ENCODE measurements at places on chromosomes 5 and 9. TPM values are rescaled to one million over a fixed set of nuclear protein-coding genes. Genes with fewer than 3 reads are reported as not detected.

- no peak overlapping the region for H3K27ac ChIP-seq
- peaks cover 2% of the 10 kb centered on the region for H3K27me3 ChIP-seq
- H3K4me1 ChIP-seq: no peaks in the 10 kb centered on the region
- no peaks in the 10 kb centered on the region for H3K36me3 ChIP-seq
- no peak overlapping the region for H3K4me3 ChIP-seq
Observed at GRCh38 chr5:9596171-9596780, 33.9 kb downstream of the TAS2R1 start.

DNA sequence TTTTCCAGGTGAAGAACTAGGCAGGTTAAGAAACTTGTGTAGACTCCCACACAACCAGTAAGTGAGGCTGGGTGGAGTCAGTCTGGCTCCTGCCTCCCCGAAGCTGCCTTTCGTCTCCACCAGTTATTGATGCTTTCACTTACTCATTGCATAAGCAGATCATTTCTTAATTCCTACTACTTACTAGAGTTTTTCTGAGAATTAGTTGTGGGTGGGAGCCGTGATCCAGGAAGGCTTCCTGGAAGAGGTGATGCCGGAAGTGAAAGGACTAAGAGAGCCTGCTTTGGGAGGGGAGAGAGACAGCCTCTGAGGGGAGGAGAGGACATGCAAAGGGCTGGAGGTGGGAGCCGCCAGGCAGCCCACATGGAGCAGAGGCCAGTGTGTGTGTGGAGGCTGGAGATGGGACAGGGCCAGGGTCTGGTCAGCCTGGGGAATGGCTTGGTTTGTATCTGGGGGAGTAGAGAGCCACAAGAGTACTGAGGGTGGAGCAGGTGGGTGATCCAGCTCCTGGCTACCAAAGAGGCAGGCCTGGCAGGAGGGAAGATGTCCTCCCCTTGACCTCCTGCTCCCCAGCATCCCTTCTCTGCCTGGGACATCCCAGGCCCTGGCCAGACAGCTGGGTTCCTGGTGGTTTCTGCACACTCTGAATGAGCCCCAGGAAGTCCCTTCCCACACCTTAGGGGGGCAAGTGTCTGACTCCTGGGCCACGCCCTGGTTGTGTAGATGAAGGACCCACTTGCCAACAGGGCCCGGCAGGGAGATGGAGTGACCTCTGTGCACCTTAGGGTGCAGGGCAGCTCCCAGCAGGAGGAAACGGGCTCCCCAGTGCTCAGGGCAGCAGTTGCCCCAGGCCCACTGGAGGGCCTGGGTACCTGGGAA lies 12.2 kb upstream of the CARD19 start:
- no peak overlapping the region for H3K4me3 ChIP-seq
- no peaks in the 10 kb centered on the region for H3K4me1 ChIP-seq
- no peak for DNase-seq
- H3K27ac ChIP-seq: no peak overlapping the region
- no peaks in the 10 kb centered on the region for H3K36me3 ChIP-seq
- no peaks in the 10 kb centered on the region for H3K27me3 ChIP-seq

DNA sequence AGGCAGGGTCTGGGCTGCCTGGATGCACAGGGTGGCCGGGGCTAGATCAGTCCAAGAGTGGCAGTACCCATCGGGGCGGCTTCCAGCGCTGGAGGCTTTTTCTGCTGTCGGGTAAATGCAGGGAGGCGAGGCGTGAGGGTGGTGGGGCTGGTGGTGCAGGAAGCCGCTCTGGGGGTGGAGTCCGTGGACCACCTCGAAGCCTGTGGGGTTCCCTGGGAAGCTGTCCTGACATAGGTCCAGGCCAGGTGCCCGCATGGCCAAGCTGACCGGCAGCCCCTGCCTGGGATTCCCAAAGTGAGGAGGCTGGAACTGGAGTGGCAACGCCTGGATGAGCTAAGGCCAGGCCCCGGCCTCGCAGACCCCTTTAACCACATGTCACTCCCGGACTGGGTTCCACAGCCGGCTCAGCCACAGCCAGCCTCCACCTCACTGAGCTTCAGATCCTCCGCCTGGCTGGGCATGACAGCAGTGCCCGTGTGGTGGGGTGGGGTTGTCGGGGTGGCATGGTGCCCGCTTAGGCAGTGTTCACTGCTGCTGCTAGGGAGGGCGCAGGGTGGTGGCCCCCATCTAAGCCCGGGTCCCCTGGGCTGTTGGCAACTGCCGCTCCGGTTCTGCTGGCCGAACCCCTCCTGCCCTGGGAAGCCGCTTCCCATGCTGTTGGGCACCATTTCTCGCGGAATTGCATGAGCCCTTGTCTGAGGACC lies 1.4 kb upstream of the QRFP start:
- no peaks in the 10 kb centered on the region for H3K27me3 ChIP-seq
- no peak overlapping the region for H3K27ac ChIP-seq
- no peaks in the 10 kb centered on the region for H3K4me1 ChIP-seq
- no peaks in the 10 kb centered on the region for H3K36me3 ChIP-seq

GRCh38 chr5:137148159-137148558 lies 351.0 kb downstream of the SPOCK1 start:
- H3K4me3 ChIP-seq: no peak overlapping the region
- H3K4me1 ChIP-seq: no peaks in the 10 kb centered on the region
- DNase-seq: no peak
- H3K36me3 ChIP-seq: no peaks in the 10 kb centered on the region

GRCh38 chr9:93332317-93332716 lies 119.2 kb upstream of the FAM120A start:
- DNase-seq: no peak
- H3K4me1 ChIP-seq: no peaks in the 10 kb centered on the region
- H3K27ac ChIP-seq: no peak overlapping the region
- no peak overlapping the region for H3K4me3 ChIP-seq

DNA sequence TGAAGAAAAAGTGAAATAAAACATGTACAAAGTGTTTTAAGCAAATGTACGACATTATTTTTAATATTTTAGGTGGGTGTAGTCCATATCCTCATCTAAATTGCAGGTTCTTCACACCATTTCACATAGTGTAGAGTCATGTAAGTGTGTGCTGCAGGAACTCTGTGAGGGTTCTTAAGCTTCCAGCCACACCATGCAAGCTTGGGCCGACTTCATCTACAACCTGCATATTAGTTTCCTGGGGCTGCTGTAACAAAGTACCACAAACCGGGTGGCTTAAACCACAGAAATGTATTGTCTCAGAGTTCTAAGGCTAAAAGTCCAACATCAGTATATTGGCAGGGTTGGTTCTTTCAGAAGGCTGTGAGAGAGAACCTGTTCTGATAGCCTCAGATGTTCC lies 10.2 kb downstream of the PAM start:
- H3K27me3 ChIP-seq: no peaks in the 10 kb centered on the region
- H3K36me3 ChIP-seq: no peaks in the 10 kb centered on the region
- DNase-seq: no peak
- H3K27ac ChIP-seq: no peak overlapping the region
- no peak overlapping the region for H3K4me3 ChIP-seq
- peaks cover 10% of the 10 kb centered on the region for H3K4me1 ChIP-seq

DNA sequence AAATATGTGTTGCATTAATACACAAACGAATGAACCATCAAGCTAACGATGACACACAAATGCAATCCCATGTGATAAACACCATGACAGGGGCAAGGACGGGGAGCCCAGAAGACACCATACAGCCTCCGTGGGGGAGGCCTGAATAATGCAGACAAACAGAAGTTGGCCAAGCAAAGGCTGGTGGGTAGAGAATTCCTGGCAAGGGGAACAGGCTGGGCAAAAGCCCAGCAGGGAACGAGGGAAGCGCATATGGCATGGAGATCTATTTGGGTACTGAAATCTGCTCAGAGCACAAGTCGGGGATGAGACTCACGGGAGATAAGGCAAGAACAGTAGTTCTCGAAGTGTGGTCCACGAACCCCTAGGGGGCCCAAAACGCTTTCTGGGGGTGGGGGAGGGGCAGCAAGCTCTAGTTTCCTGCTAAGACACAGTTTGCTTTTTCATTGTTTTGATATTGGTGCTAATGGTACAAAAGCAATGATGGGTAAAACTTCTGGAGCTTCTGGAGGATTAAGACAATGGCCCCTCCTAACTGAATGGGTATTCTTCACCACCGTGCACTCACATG lies 42.9 kb upstream of the FBXW11 start:
- no peak overlapping the region for H3K27ac ChIP-seq
- DNase-seq: no peak
- no peaks in the 10 kb centered on the region for H3K36me3 ChIP-seq
- H3K27me3 ChIP-seq: no peaks in the 10 kb centered on the region
- no peaks in the 10 kb centered on the region for H3K4me1 ChIP-seq

GRCh38 chr9:38017149-38017884 lies 51.7 kb downstream of the SHB start:
- H3K36me3 ChIP-seq: peaks cover 2% of the 10 kb centered on the region
- H3K4me1 ChIP-seq: peaks cover 73% of the 10 kb centered on the region
- no peak overlapping the region for H3K4me3 ChIP-seq
- H3K27me3 ChIP-seq: no peaks in the 10 kb centered on the region
- no peak for DNase-seq

- H3K36me3 ChIP-seq: no peaks in the 10 kb centered on the region
- H3K27ac ChIP-seq: no peak overlapping the region
- DNase-seq: no peak
Observed at GRCh38 chr5:90632791-90633190, 74.2 kb downstream of the ADGRV1 start.

The KLF9 gene
- 0.95 TPM for total RNA-seq

The PPP3R2 gene
- total RNA-seq: not detected

The ZFP2 gene
- total RNA-seq: 1.2 TPM

The CCDC69 gene
- 2.1 TPM for total RNA-seq

The FRMD3 gene
- total RNA-seq: 14.5 TPM

The PLPP7 gene
- total RNA-seq: 3.3 TPM

The NCS1 gene
- 31.6 TPM for total RNA-seq

The NSG2 gene
- not detected for total RNA-seq
